Fibroblast of upper back skin (primary cell): ENCODE measurements at places on chromosomes 6 and 20.

DNA sequence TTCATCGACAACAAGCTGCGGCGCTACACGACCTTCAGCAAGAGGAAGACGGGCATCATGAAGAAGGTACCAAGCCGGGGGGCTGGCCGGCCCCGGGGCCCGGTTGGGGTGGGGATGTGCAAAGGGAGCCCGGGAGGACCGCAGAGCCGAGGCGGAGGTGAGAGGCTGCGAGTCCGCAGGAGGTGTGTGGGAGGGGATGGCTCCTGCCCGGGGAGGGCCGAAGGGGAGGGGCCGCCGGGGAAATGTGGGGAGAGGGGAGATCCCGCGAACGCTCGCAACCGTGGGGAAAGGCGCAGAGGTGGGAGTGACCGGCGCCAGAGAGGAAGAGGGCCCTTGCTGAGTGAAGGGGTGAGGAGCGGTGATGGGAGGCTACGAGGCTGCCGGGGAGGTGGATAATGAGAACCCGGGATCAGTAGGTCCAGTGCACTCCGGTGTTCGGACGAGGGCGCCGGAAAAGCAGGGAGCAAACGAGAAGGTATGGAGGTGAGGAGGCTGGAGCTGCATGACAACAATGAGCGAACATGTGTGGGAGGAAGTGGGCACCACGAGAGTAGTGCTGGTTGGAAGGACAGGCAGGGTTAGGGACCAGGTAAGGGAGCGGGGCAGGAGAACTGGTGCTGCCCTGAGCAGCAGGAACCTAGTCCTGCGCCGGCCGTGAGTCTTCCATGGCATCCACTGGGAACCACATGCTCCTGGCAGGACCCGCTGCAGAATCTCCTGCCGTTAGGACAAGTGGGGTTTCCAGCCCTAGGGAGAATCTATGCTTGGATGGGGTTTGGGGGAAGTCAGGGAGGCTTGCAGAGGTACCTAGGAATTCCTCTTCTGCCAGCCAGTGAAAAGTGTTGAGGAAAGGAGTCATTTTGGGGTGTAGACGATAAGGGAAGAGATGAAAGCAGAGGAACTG, 1.3 kb downstream of the SRF start:
- DNase-seq = peak; percentile 28

DNA sequence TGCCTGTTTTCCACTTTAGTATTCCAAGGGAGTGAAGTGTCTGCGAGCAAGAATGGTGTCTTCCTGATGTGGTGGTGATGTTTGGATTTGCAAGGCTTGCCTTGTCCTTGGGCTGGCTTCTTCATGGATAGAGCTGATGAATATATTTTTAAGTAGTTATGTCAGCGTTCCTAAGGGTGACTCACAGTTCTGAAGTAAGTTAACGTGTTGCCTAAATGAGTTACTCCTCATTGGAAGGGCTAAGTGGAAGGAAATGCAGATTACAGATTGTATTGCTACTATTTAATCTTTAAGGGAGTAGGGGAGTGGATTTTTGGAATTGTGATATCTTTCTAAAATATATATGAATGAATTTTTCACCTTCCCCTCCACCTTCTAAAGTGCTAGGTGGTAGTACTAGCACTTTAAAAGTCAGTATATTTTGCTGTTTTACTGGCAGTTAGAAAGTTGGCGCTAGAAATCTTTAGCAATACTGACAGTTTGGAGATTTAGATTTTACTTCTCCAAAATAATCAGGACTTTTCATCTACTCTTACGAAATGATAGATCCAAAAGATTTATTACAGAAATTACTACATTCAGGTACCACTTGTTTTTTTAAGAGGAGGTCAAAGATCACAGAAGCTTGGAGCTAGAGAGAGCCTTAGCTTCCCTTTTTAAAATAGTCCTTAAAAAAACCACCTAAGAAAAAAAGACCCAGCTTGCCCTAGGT, 197.4 kb downstream of the JARID2 start:
- peak; percentile 85 for DNase-seq

- no peak for DNase-seq
These were observed 140.9 kb downstream of the GMDS start for GRCh38 chr6:2104524-2104880.

GRCh38 chr6:116572162-116572561, 858 bp downstream of the RWDD1 start:
- peak; percentile 28 for DNase-seq

- DNase-seq = no peak
These were observed 42.8 kb downstream of the MAP3K7 start for GRCh38 chr6:90544081-90544480.

DNA sequence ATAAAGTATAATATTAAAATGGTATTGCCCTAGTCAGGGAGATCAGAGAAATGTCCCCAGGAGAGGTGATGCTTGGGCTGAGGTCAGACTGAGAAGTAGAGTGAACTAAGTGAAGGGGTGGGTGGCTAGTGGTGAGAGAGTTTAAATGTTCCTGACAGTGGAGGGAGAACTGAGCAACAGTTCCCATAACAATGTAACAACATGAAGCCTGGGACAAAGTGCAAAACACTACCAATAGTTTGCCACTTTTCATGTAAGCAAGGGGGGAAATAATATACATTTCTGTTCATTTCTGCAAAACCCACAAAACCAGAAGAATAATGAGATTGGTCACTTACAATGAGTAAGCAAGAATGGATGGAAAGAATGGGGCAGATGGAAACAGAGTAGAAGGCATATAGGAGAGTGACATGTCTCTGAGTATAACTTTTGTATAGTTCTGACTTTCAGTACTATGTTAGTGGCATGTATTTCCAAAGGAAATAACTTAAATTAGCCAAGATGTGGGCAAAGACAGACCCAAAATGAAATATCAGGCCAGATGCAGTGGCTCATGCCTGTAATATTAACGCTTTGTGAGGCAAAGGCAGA, 13.3 kb upstream of the FAXC start:
- DNase-seq = no peak

- peak; percentile 82 for DNase-seq
These were observed 154.6 kb downstream of the SASH1 start for GRCh38 chr6:148497257-148497656.

GRCh38 chr6:106107043-106107613, 21.0 kb downstream of the PRDM1 start:
- DNase-seq = no peak

- no peak for DNase-seq
These were observed 16.7 kb downstream of the RPP21 start for GRCh38 chr6:30361661-30362060.

DNA sequence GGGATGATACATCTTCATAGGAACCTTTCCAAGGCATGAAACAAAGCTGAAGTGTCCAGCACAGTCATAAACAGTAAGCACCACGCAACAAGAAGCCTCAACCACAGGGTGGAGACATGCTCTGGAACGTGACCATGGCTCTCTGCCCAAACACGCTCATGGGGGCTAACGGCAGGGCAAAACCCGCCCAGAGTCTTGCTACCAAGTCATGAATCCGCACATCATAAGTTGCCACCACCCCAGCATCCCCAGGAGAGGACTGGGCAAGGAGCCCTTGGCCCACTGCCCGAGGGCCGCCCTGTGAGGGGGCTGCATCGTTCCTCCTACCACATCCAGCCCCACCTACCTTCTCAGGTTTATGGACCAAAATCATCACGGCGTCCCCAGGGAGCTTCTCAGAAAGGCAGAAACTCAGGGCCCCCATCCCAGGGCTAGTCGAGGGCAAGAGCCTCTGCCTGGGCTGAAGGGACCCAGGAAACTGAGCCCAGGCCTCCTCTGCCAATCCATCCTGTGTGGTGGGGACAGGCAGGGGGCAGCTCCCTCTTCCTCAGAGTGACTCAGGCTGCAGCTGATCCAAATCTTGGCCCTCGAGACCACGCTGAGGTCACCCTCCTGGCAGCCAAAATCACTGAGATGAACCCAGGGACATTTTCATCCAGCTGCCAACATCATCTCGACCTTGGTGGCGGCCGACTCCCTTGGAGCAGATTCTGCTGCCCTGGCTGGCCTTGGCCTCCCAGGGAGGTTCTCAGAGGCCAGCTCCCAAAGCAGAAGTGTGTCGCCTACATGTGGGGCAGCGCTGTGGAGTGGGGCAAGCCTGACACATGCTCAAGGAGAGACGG, 42.6 kb downstream of the BMP7 start:
- peak; percentile 16 for DNase-seq

- DNase-seq = peak; percentile 77
These were observed 45.2 kb upstream of the NHSL1 start for GRCh38 chr6:138544501-138544900.

DNA sequence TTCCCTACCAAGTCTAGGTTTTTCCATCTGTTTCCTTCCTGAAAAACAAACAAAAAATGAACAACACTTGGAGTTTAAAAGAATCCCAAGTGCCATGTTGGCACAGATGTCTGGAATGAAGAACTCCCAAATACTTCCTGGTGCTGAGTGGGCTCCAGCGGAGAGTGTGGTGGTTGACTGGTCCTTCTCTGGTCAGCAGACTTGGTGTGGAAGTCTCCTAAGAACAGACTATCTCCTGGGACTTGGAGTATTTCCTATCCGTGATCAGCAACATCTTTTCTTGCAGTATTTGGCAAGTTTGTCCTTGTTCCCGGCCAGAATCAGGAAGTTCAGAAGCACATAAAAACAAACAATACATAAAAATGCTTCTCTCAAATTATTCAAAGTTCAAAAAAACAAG, 154.1 kb downstream of the MTFR2 start:
- DNase-seq = no peak
